ENCODE measurements at places on chromosomes 12 and 14. TPM values are rescaled to one million over a fixed set of nuclear protein-coding genes. Genes with fewer than 3 reads are reported as not detected.

Gene AICDA
- not detected for total RNA-seq

Gene KRT78
- total RNA-seq: not detected

Gene ATL1
- 8.5 TPM for total RNA-seq

Gene TSPAN11
- under 0.01 TPM for total RNA-seq

Gene LBHD2
- not detected for total RNA-seq

Gene AGAP2
- total RNA-seq: 0.28 TPM

Gene SOAT2
- total RNA-seq: not detected

Gene CLEC4D
- not detected for total RNA-seq

Gene SIX4
- 8.1 TPM for total RNA-seq

Gene LRRC10
- total RNA-seq: not detected

Gene FOXJ2
- total RNA-seq: 4.0 TPM

Gene AQP6
- total RNA-seq: under 0.01 TPM

Gene NKX2-1
- total RNA-seq: not detected

Gene BDKRB2
- total RNA-seq: 11.0 TPM

Gene ALG10
- 4.2 TPM for total RNA-seq

Gene KIF21A
- total RNA-seq: 22.3 TPM

Gene GNG2
- 7.7 TPM for total RNA-seq

Gene CLBA1
- total RNA-seq: 4.6 TPM

Gene PYGL
- 93.7 TPM for total RNA-seq

Gene STYK1
- total RNA-seq: 2.0 TPM

Gene NPFF
- total RNA-seq: not detected

Gene CPNE6
- not detected for total RNA-seq

Gene TAS2R9
- total RNA-seq: not detected

Gene MANSC4
- total RNA-seq: not detected

Measured in regular cardiac myocyte (primary cell).